ENCODE measurements at places on chromosomes 1 and 21. TPM values are rescaled to one million over a fixed set of nuclear protein-coding genes. Genes with fewer than 3 reads are reported as not detected.

The LINGO4 gene
- total RNA-seq = not detected

The PCP4 gene
- total RNA-seq = 8.5 TPM

The FCMR gene
- total RNA-seq = 5.0 TPM

The LEFTY2 gene
- total RNA-seq = 0.31 TPM

The OR2L13 gene
- total RNA-seq = 0.36 TPM

The TDRD5 gene
- not detected for total RNA-seq

The HES3 gene
- total RNA-seq = not detected

The SLC22A15 gene
- total RNA-seq = 3.5 TPM

The LCE1B gene
- total RNA-seq = not detected

The PEX14 gene
- total RNA-seq = 17.9 TPM

The FAM78B gene
- 2.8 TPM for total RNA-seq

The GLMN gene
- total RNA-seq = 13.8 TPM

The IVL gene
- total RNA-seq = not detected

The RAD54L gene
- total RNA-seq = 1.8 TPM

The RHOU gene
- total RNA-seq = 21.8 TPM

The SPRR2B gene
- total RNA-seq = not detected

The SERPINC1 gene
- total RNA-seq = not detected

The DAP3 gene
- 65.6 TPM for total RNA-seq

The PROK1 gene
- not detected for total RNA-seq

The CYP4B1 gene
- total RNA-seq = 20.9 TPM

The IFI44L gene
- total RNA-seq = 20.2 TPM

The ADAR gene
- 139 TPM for total RNA-seq

The RPE65 gene
- not detected for total RNA-seq

The ANKRD65 gene
- 11.2 TPM for total RNA-seq

The SELL gene
- 13.5 TPM for total RNA-seq

The PLPPR5 gene
- not detected for total RNA-seq

The CCDC27 gene
- not detected for total RNA-seq

The KIF26B gene
- 0.45 TPM for total RNA-seq

The GNL2 gene
- 34.0 TPM for total RNA-seq

The HSPA6 gene
- total RNA-seq = 13.4 TPM

The HRNR gene
- total RNA-seq = not detected

The CR1L gene
- 0.45 TPM for total RNA-seq

The MIXL1 gene
- not detected for total RNA-seq

The TTC34 gene
- total RNA-seq = 1.4 TPM

The GUCA2B gene
- total RNA-seq = not detected

The MLLT11 gene
- total RNA-seq = 2.5 TPM

The TRAPPC10 gene
- 55.1 TPM for total RNA-seq

The RABIF gene
- 5.3 TPM for total RNA-seq

The OR2L8 gene
- total RNA-seq = 0.53 TPM

The ITPKB gene
- total RNA-seq = 81.2 TPM

The NBPF20 gene
- total RNA-seq = 4.7 TPM

The PIK3R3 gene
- 53.5 TPM for total RNA-seq

The GJC2 gene
- 10.5 TPM for total RNA-seq
